IPS DF 19.7 (cell line): ENCODE measurements at places on chromosomes 12 and 14.

- no peak for DNase-seq
Observed at GRCh38 chr12:124949779-124950728, 35.6 kb upstream of the UBC start.

DNA sequence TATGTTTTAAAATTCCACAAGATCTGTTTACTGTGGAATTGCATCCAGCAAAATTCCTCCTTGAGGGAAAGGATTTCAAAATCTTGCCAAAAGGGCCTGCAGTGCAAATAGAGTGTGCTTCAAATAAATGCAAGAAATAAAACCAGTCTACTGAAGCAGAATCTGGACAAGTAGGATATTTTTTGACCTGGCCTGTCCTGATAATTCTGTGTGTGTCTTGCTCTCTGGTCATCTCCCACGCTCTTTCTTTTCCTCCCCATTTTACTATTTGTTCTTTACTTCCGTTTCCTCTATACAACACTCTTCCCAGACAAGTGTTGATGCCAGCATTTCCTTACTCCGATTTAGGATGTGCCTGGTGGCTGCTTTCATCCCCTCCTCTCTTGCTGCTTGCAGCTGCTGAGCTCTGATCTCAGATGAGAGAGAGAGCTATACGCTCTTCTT is 115.9 kb downstream of the GPR135 start:
- no peak for DNase-seq

DNA sequence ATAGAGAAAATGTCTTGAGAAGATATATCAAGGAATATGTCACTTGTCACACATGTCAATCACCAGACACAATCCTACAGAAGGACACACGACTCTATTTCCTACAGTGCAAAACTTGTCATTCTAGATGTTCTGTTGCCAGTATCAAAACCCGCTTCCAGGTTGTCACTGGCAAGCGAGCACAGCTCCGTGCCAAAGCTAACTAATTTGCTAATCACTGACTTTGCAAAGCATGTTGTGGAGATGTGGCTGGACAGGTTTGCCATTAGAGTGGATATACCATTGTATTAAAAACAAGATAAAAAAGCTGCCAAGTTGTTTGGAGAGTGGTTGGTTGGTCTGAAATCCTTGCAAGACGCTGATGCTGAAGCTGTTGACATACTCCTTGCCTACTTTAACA is 7.9 kb upstream of the SGPP1 start:
- DNase-seq = no peak

DNA sequence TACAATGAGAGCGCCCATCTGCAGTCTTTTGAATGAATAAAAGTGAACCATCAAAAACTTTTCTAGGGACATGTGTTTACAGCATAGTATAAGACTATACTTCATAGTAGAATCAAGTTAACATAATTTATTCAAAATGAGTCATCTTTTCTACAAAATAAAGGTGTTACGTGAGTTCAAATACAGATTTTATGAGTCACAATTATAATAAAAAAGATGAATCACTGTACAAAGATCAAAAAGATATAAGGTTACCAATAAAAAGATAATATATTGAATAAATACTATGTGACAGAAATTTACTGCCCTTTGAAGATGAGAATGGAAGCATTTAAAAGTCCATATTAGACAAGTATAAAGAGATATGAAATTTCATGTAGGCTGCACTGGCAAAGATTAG is 2.8 kb downstream of the MBIP start:
- DNase-seq = no peak

- DNase-seq = no peak
Observed at GRCh38 chr14:104093366-104094055, 8.0 kb downstream of the ASPG start.

DNA sequence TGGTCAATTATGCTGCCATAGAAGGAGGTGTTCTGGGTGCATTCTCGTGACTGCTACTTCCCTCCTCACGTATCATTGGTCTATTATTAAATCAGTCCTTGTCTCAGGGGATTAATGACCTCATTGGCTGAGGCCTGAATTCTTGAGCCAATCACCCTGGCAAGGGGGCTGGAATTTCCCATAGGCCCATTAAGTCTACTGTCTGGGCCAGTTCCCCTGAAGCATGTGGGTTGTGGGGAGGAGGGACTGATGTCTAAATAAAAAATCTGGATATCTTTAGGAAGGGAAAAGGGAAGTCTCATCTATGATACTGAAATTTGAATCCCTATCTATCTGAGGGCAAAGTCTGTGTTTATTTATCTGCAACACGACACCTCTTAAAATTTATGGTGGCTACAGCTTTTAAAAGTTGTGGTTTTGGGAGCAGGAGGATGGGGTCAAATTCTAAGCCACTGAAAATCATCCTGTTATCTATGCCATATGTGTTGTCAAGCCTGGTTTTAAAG is 71.9 kb downstream of the DYRK2 start:
- no peak for DNase-seq

DNA sequence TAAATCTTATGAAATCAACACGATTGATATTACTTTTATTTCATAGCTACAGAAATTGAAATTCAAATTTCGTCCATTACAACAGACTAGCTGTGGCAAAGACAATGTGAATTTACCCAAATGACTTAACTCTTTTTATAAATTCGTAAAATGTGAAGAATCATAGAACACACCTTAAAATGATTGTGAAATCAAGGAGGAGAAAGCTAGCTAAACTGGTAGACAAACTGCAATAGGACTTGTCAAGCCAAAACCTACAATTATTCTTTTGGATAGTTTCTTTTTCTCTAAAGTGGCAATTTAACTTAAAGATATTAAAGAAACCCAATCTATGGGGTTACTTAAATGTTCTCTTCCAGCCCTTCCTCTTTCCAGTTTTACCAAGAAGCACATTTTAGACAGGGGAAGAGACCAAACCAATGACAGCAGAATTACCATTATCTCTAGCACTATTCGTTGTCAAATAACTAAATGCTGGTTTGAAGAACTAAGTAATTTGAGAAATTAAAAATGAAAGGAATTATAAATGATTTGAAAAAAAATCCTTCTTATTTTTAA is 807 bp upstream of the SLC16A7 start:
- no peak for DNase-seq

- no peak for DNase-seq
Observed at GRCh38 chr14:23816371-23816770, 137.2 kb upstream of the DHRS4 start.

- DNase-seq = no peak
Observed at GRCh38 chr12:32609966-32610365, 69.1 kb upstream of the DNM1L start.

GRCh38 chr12:64730588-64730969 is 28.6 kb downstream of the GNS start:
- no peak for DNase-seq

DNA sequence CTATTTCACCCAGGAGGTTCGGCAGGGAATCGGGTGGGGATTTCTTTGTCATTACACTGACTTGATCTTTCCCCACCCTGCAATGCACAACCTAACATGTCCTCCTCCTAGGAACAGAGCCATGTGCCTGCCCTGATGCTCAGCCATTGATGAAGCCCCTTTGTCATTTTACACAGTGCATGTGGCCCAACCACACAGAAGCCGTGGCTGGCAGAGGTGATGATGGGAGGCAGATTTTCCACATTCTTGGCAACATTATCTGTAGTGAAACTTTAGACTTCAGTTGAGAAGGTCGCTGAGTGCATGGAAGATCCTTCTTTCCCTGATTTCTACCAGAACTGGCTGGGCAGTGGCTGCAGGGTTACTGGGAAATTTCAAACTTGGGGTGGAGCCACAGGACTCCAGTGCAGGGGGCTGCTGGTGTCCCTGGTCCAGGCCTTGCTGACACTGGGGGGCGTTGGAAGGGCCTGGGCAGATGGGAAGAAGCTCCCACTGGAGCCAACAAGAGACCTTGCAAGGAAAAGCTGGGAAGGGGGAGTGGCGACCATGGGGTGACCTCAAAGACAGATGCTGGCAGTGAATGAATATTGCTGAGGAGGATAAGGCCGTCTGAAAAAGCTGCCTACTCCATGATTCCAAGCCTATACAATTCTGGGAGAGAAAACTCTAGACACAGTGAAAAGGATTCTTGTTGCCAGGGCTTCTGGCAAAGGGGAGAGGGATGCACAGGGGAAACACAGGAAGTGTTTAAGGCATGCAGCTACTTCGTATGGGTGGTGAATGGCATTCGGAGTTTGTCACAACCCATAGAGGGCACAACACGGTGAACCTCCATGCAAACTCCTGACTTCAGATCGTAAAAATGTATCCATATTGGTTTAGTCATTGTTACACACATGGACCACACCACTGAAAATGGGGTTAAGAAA is 41.8 kb upstream of the P2RX7 start:
- no peak for DNase-seq

DNA sequence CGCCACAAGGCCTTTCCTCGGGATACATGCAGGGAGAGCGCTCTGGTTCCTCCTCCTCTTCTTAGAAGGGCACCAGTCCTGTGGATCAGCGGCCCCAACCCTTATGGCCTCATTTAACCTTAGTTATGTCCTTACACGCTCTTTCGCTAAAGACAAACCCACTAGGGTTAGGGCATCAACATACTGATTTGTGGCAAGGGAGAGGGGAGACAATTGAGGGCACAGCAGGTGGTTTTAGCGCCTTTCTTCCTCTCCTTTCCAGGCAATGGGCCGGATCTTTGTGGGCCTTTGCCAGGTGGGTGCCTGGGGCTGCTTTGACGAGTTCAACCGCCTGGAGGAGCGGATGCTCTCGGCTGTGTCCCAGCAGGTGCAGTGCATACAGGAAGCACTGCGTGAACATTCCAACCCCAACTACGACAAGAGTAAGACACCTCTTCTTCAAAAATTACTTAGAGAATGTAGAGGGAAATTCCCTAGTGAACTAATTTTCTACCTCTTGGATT is 43.6 kb downstream of the DYNC1H1 start:
- no peak for DNase-seq

- no peak for DNase-seq
Observed at GRCh38 chr12:75553398-75553797, 42.0 kb upstream of the KRR1 start.

DNA sequence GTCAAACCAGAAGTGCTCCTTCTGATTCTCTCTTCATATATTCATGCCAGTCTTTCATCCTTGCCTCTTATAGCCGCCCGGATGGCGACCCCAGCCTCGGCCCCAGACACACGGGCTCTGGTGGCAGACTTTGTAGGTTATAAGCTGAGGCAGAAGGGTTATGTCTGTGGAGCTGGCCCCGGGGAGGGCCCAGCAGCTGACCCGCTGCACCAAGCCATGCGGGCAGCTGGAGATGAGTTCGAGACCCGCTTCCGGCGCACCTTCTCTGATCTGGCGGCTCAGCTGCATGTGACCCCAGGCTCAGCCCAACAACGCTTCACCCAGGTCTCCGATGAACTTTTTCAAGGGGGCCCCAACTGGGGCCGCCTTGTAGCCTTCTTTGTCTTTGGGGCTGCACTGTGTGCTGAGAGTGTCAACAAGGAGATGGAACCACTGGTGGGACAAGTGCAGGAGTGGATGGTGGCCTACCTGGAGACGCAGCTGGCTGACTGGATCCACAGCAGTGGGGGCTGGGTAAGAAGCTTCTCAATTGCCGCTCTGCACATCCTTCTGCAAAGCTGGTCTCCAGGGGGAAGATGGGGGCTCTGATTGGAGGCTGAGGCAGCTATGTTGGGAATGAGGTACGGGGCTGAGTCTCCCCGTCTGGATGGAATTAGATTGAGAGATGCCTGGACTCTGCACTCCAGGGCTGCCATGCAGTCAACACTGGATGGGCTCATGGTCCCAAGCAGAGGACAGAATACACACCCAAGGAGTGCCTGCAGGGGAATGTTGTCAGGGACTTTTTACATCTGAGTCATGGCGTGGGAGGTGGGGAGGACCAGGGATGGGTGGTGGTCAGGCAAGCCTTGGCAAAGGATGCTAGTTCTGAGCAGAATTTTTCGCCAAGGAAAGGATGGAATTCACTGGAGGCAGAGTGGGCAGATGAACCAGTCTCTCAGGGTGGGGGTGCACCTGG is 1.3 kb downstream of the BCL2L2 start:
- no peak for DNase-seq

DNA sequence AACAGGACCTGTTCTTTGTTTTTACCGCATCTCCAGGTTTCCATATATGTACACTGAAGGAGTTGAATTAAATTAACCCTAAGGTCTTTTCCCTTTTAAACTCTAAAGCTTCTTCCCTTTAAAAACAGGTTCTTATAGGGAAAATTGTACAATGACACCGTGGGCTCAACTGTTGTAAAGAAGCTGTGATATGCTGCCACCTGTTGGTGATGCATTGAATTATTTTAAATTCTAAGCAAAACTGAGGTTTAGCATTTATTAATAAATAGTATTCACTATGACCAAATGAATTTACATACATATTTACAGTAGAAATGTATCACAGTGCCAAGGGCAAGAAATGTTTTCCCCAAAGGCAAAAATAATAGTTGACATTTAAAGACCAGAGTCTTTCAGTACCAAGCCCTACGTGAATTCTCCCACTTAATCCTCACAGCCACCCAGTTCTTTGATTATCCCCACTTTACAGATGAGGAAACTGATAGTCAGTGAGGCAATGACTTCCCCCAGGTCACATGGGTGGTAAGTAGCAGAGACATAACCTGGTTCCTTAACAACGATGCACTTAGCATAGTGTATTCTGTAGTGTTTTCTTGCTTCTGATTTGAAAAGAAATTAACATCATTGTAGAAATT is 35.7 kb upstream of the TMEM263 start:
- no peak for DNase-seq
